Stimulated activated CD4-positive, alpha-beta T cell treated with anti-CD3 and anti-CD28 coated beads, TNF-alpha, amount 100 ng/mL, for 4 hours (primary cell): ENCODE measurements at places on chromosomes 5 and 9.

DNA sequence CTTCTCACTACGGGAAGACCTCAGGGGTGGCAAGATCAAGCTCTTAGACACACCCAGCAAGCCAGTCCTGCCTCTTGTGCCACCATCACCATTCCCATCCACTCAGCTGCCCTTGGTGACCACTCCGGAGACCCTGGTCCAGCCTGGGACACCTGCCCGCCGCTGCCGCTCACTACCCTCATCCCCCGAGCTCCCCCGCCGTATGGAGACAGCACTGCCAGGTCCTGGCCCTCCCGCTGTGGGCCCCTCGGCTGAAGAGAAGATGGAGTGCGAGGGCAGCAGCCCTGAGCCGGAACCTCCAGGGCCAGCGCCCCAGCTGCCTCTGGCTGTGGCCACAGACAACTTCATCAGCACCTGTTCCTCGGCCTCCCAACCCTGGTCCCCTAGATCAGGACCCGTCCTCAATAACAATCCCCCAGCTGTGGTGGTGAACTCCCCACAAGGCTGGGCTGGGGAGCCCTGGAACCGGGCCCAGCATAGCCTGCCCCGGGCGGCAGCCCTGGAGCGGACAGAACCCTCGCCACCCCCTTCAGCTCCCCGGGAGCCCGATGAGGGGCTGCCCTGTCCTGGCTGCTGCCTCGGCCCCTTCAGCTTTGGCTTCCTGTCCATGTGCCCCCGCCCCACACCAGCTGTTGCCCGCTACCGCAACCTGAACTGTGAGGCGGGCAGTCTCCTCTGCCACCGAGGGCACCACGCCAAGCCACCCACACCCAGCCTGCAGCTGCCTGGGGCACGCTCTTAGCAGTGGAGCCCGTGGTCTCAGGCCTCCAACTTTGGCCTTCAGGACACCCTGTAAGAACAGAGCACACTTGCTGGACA is 4.1 kb downstream of the TESK1 start:
- no peak for DNase-seq

GRCh38 chr9:110224583-110224982 is 16.6 kb upstream of the C9orf152 start:
- DNase-seq: no peak

DNA sequence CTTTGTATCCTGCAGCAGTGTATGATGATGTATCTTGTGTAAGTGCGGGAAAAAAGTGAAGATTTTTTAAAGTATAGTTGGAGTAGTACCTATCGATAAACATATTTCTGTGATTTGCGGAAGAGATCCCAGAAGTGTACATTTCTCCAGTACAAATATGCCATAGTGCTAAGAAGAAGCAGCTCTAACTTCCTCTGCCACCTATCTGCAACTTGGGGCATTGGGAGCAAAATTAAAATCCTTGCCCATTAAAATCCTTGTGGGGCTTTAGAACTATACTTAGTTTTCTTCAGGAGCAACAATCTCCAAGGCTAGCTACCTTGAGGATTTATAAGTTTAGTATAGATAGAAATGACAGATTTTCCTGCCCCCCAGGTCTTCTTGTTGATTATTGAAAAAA is 123.7 kb downstream of the VCAN start:
- DNase-seq: no peak

GRCh38 chr9:27041746-27042145 is 36.3 kb upstream of the LRRC19 start:
- DNase-seq: no peak

GRCh38 chr5:57772512-57772911 is 289.9 kb upstream of the ACTBL2 start:
- DNase-seq: no peak

GRCh38 chr5:84274585-84275468 is 109.9 kb downstream of the EDIL3 start:
- no peak for DNase-seq

DNA sequence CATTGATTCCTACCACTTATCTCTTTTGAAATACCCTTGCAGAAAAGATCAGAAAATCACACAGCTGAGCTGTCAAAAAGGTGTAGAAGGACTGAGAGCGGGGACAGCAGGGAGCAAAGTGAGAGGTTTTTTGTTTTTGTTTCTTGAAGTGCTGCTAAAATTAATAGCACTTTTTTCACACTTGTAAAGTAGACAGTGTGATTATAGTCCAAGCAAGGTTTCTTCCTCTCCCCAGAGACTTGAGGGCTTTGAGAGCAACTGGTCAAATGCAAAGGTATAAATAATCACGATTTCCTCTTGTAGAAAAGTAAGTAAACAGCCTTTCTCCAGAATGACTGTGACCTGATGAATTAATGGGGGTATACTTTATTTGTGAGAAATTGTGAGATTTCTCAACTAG is 326.9 kb downstream of the ZNF608 start:
- DNase-seq: no peak

DNA sequence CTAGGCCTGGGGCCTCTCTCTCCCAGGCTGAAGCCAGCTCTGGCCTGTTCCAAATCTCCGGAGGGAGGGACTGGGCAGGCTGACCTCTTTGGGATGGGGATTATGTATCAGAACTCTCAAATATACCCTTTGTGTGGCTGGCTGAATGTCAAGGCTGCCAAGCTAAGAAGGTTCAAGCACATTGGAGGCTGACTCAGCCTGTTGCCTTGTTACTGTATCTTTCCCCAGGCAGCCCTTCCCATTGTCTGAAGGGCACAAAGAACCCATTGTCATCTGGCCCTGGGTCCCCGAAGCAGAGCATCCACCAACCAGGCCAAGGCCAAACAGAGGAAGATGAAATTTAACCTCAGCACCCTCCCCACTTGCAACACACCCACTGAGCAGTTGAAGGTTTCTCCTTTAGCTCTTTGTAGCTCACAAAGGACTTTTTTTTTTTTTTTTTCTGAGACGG is 7.3 kb upstream of the SPARC start:
- DNase-seq: no peak
